ENCODE measurements at places on chromosomes 13 and 19.
A peak's percentile ranks its signal among the peaks of the same experiment; 100 is the strongest.

GRCh38 chr13:40379196-40379595, 287.2 kb downstream of the FOXO1 start:
- no peak overlapping the region for H3K27ac ChIP-seq
- H3K36me3 ChIP-seq = peaks cover 1% of the 10 kb centered on the region
- no peaks in the 10 kb centered on the region for H3K27me3 ChIP-seq
- DNase-seq = no peak
- H3K4me3 ChIP-seq = no peak overlapping the region
- H3K4me1 ChIP-seq = peaks cover 17% of the 10 kb centered on the region

- no peaks in the 10 kb centered on the region for H3K4me1 ChIP-seq
- H3K4me3 ChIP-seq = no peak overlapping the region
- no peak for DNase-seq
- no peaks in the 10 kb centered on the region for H3K36me3 ChIP-seq
Observed at GRCh38 chr13:87398047-87398446, 273.1 kb upstream of the SLITRK5 start.

DNA sequence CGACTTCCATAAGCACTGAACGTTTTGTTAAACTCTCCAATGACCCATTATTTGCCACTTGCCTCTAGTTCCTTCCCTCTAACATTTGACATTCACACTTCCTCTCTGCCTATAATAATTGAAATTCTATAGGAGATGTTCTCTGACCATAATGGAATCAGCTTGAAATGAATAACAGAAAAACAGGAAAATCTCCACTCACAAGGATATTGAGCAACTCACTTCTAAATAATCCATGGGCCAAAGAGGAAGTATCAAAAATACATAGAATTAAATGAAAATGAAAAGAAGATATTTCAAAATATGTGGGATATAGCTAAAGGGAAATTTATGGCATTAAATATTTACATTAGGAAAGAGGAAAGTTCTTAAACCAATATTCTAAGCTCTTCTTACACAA, 3.4 kb upstream of the FCGBP start:
- peak overlapping the region; percentile 2 for H3K4me3 ChIP-seq
- H3K27me3 ChIP-seq = no peaks in the 10 kb centered on the region
- no peak overlapping the region for H3K27ac ChIP-seq
- H3K4me1 ChIP-seq = peaks cover 79% of the 10 kb centered on the region
- peaks cover 10% of the 10 kb centered on the region for H3K36me3 ChIP-seq
- DNase-seq = no peak

GRCh38 chr13:97233499-97233898, 11.4 kb downstream of the MBNL2 start:
- H3K4me3 ChIP-seq = no peak overlapping the region
- H3K27ac ChIP-seq = no peak overlapping the region
- H3K4me1 ChIP-seq = peaks cover 53% of the 10 kb centered on the region
- H3K36me3 ChIP-seq = peaks cover 26% of the 10 kb centered on the region
- H3K27me3 ChIP-seq = no peaks in the 10 kb centered on the region

GRCh38 chr13:52842441-52842840, 6.0 kb downstream of the PCDH8 start:
- H3K4me3 ChIP-seq = no peak overlapping the region
- peaks cover 4% of the 10 kb centered on the region for H3K4me1 ChIP-seq
- H3K27ac ChIP-seq = no peak overlapping the region
- H3K36me3 ChIP-seq = peaks cover 2% of the 10 kb centered on the region
- H3K27me3 ChIP-seq = peaks cover 44% of the 10 kb centered on the region
- no peak for DNase-seq

GRCh38 chr13:24450530-24450929, 62.0 kb downstream of the PARP4 start:
- H3K36me3 ChIP-seq = peaks cover 63% of the 10 kb centered on the region
- no peak overlapping the region for H3K27ac ChIP-seq
- no peaks in the 10 kb centered on the region for H3K27me3 ChIP-seq
- no peak for DNase-seq

GRCh38 chr13:31310786-31311185, 111.0 kb downstream of the B3GLCT start:
- no peaks in the 10 kb centered on the region for H3K4me1 ChIP-seq
- no peak overlapping the region for H3K27ac ChIP-seq
- peaks cover 37% of the 10 kb centered on the region for H3K36me3 ChIP-seq
- no peak for DNase-seq
- H3K4me3 ChIP-seq = no peak overlapping the region

DNA sequence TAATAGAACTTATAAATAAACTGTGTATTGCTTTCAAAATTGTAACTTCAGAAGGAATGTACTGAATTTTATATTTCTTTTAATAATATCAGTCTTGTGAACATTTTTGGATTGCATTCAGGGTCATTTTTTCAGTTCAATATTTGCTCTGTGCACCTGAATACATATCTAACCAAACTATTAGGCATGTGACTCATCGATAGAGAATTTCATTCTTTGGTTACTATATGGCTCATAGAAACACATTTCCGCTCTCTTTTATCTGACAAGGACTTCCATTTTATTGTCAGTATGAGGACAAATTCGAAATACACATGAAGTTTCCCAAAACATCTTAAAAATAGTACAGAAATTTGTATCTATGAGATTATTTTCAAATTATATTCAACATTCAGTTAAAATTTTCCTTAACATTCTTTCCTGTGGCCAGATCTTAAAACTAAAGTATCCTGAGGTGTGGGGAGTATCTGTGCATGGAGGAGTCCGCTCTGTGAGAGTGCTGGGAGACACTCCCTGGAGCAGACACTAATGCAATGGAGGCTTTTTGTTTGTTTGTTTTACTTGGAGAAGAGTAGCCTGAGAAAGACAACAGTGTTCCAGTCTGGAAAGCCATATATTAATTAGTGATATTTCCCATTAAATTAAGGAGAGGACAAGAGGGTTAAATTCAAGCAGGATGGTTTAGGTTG, 483.6 kb downstream of the PCDH20 start:
- no peaks in the 10 kb centered on the region for H3K36me3 ChIP-seq
- H3K4me3 ChIP-seq = no peak overlapping the region
- DNase-seq = no peak
- H3K27me3 ChIP-seq = no peaks in the 10 kb centered on the region
- H3K27ac ChIP-seq = no peak overlapping the region

GRCh38 chr13:94063096-94063495, 416.4 kb downstream of the DCT start:
- H3K27me3 ChIP-seq = no peaks in the 10 kb centered on the region
- no peaks in the 10 kb centered on the region for H3K4me1 ChIP-seq
- no peak for DNase-seq
- no peak overlapping the region for H3K27ac ChIP-seq
- no peak overlapping the region for H3K4me3 ChIP-seq

GRCh38 chr13:98299966-98300350, 122.9 kb upstream of the RNF113B start:
- no peaks in the 10 kb centered on the region for H3K4me1 ChIP-seq
- H3K27ac ChIP-seq = no peak overlapping the region
- H3K27me3 ChIP-seq = peaks cover 5% of the 10 kb centered on the region
- DNase-seq = no peak

GRCh38 chr13:19685437-19685836, 52.0 kb downstream of the MPHOSPH8 start:
- H3K4me1 ChIP-seq = peaks cover 5% of the 10 kb centered on the region
- H3K36me3 ChIP-seq = peaks cover 19% of the 10 kb centered on the region
- no peaks in the 10 kb centered on the region for H3K27me3 ChIP-seq
- no peak for DNase-seq

DNA sequence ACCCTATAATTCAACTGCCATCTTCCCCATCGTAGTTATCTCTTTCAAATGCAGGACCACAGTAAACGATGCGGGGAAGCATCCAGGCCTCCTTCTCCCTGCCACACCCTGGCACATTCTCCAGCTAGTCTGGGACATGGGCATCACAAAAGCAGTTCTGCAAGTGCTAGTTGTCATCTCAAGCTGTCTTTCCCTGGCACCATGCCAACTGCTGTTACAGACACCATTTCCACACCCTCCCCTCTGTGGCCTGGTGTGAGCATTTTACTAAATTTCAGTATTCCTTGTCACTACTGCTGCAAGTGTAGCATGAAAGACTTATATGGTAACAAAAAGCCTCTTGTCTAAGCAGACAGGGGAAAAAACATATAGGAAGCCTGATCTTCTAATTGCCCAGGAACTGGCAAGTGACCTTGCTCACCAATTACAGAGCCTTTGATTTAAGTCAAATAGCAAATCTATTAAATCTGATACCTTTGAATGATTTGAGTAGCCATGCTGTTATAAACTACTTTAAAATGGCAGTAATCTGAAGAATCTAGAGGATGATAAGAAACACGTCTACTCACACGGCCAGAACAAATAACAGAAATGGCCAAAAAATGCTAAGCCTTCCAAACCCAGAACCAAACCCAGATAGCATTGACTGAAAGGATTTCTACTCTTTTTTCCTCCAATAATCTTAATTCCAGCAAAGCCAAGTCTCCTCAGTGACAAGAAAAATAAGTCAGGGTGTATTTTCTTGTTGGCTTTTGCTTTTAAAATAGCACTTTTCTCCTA, 179.0 kb downstream of the NUFIP1 start:
- no peaks in the 10 kb centered on the region for H3K36me3 ChIP-seq
- H3K4me3 ChIP-seq = no peak overlapping the region
- H3K27ac ChIP-seq = no peak overlapping the region
- H3K27me3 ChIP-seq = peaks cover under 1% of the 10 kb centered on the region

DNA sequence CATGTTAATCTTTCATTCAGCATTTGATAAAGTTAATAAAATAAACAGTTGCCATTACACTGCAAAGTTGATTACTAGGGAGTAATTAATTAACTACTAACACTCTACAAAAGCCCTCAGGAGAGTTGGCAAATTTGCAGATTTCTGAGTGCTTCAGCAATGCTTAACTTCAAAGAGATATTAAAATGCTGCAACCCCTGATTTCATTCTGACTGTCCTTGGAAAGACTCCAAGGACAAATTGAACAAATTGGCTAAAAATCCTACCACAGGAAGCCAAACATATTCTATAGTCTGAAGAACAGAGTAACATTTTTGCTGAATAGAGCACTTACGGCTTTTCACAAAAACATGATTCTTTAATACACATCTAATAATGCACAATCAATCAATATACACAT, 1543.0 kb downstream of the SLITRK5 start:
- no peak overlapping the region for H3K4me3 ChIP-seq
- no peak for DNase-seq
- no peak overlapping the region for H3K27ac ChIP-seq
- no peaks in the 10 kb centered on the region for H3K36me3 ChIP-seq

GRCh38 chr13:79407349-79407979, 1.4 kb upstream of the RBM26 start:
- H3K27ac ChIP-seq = no peak overlapping the region
- H3K4me3 ChIP-seq = peak overlapping the region; percentile 30
- H3K4me1 ChIP-seq = peaks cover 30% of the 10 kb centered on the region
- H3K36me3 ChIP-seq = peaks cover 15% of the 10 kb centered on the region

- peaks cover 10% of the 10 kb centered on the region for H3K4me1 ChIP-seq
- peak overlapping the region; percentile 7 for H3K27ac ChIP-seq
Observed at GRCh38 chr13:48729856-48730255, 76.1 kb downstream of the CYSLTR2 start.

DNA sequence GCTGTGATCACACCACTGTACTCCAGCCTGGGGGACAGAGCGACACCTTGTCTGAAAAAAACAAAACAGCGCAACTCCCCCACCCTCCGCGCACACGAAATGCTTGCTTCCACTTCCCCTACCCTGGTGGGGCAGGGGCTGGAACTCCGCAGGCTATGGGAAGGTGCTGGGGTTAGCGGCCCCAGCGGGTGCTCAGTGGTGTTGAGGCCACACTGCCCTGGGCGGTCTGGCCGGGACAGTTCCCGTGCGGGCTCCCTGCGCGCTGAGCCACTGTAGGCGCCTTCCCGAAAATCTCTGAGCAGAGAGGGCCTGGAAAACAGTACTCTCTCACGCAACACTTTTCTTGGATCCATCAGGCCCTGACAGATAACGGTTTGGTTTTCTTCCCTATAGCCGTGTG, 1.1 kb upstream of the WTIP start:
- no peak overlapping the region for H3K4me3 ChIP-seq
- peaks cover 11% of the 10 kb centered on the region for H3K4me1 ChIP-seq
- peaks cover 39% of the 10 kb centered on the region for H3K27me3 ChIP-seq
- no peak for DNase-seq

DNA sequence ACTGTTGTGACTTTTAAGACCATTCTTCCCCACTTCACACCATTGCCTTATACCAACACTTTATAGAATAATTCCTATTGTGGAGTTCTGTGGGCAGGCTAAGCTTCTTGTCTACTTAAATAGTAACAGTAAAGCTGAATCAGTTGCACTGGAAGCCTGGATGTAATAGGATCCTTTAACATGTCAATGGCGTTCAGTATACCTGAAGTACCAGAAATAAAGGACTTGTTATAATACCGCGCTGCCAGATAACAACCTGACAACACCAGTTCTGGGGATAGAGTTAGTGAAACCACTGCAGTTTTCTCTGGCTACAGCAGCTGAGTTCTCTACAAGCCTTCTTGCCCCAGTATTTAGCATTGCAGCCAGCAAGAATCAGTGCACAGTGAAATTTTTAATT, 52.0 kb upstream of the TNFRSF19 start:
- DNase-seq = no peak
- no peak overlapping the region for H3K4me3 ChIP-seq
- H3K27me3 ChIP-seq = peaks cover 46% of the 10 kb centered on the region
- H3K36me3 ChIP-seq = no peaks in the 10 kb centered on the region
- H3K27ac ChIP-seq = no peak overlapping the region

- H3K36me3 ChIP-seq = no peaks in the 10 kb centered on the region
- no peak within 1 kb of the TSS for H3K4me3 ChIP-seq
- no peaks in the 10 kb centered on the region for H3K27me3 ChIP-seq
- no peak within 1 kb of the TSS for H3K27ac ChIP-seq
- DNase-seq = no peak
Observed at GRCh38 chr13:51861723-51862300, at the start of gene CCDC70. Gene CCDC70 (plus strand): TSS chr13:51861969. CDS start chr13:51865412, 3,443 bp downstream.

GRCh38 chr13:78679329-78679728, 20.4 kb upstream of the OBI1 start:
- no peak overlapping the region for H3K4me3 ChIP-seq
- DNase-seq = no peak
- H3K4me1 ChIP-seq = no peaks in the 10 kb centered on the region
- H3K27me3 ChIP-seq = peaks cover 21% of the 10 kb centered on the region
- no peak overlapping the region for H3K27ac ChIP-seq

DNA sequence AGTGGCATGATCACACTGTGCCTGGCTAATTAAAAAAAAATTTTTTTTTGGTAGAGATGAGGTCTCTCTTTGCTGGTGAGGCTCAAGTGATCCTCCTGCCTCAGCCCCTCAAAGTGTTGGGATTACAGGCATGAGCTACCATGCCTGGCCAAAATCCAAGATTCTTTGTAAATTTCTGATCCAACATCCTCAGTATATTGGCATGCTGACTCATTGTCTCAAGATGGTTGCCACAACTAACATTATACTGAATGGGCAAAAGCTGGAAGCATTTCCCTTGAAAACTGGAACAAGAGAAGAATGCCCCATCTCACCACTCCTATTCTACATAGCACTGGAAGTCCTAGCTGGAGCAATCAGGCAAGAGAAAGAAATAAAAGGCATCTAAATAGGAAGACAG, 100.0 kb downstream of the KLF5 start:
- no peaks in the 10 kb centered on the region for H3K36me3 ChIP-seq
- no peaks in the 10 kb centered on the region for H3K27me3 ChIP-seq
